ENCODE measurements at places on chromosomes 16 and 17.

GRCh38 chr16:51193879-51194278 is 42.8 kb upstream of the SALL1 start:
- no peak for DNase-seq

GRCh38 chr16:11349599-11350276 is 4.5 kb downstream of the RMI2 start:
- no peak for DNase-seq

- no peak for DNase-seq
Observed at GRCh38 chr17:39094607-39095308, 56.7 kb downstream of the PLXDC1 start.

- no peak for DNase-seq
Observed at GRCh38 chr17:65930140-65930730, 261.7 kb downstream of the CEP112 start.

GRCh38 chr17:53133876-53134275 is 688.9 kb upstream of the KIF2B start:
- DNase-seq, result no peak

- no peak for DNase-seq
Observed at GRCh38 chr16:18060351-18060750, 276.2 kb downstream of the NPIPA8 start.

GRCh38 chr16:80105160-80105559 is 435.6 kb upstream of the DYNLRB2 start:
- DNase-seq, result no peak

DNA sequence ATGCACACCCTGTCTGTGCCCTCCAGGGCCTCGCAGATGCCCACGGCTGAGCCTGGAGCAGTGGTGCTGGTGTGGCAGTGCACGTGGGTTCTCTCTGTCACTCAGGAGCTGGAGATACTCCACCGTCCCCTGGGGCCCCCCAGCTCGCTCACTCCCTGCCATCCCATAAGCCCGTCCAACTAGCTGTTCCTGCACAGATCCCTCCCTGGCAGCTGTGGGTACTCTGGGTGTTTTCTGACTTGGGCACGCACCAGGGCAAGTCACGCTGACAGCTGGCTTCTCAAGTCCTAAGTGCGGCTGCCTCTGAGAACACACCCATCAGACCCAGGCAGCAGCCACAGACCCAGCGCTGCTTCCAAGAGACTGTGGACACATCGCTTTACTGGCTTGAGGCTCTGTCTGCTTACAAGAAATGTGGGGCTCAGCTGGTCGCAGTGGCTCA is 25.4 kb upstream of the ITGB4 start:
- no peak for DNase-seq

DNA sequence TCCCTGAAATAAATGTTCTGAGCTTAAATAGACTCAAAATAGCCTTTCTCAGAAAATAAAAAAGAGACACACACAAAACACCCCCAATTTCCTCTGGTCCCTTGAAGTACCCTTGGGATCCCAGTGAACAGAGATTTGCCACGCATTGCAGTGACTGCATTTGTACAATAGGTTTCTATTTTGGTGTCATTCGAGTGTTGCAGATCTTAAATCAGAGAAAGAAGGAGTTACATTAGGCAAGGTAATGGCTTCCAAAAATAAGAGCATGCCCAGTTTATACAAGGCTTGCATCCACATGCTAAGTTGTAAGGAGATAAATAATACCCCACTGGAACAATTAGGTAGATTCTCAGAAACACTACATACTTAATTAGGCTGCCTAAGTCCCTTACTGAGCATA is 2.2 kb downstream of the TOX3 start:
- DNase-seq, result no peak

DNA sequence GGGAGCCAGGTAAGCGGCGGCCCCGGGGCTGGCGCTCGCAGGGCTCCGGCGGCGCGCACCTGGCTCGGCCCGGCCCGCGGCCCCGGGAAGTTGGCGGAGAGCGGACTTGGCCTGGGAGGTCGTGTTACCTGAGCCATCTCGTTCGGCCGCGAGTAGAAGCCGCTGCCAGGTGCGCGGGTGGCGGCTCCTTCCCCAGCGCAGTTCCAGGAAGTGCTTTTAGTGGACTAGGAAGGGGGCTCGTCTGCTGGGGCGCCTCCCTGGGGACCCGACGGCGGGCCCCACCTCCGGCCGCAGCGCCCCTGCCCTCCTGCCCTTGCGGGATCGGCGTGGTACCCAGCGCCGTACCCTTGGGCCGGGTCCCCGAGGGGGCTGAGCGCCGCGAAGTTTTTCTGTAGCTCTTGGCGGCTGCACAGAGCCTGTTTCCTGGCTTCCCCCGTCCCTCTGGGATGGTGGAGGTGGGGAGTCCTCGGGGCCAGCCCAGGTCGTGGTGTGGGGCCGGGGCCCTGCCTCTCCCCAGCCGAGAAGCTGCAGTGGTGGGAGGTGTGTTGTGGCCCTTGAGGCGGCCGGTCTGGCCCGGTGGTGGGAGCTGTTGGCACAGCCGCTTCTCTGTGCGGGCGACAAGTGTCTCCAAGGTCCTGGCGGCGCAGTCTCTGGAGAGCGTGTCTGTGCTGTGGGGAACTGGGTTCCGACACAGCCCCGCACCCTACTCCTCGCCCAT is 96.9 kb downstream of the RAB11FIP4 start:
- DNase-seq, result no peak

DNA sequence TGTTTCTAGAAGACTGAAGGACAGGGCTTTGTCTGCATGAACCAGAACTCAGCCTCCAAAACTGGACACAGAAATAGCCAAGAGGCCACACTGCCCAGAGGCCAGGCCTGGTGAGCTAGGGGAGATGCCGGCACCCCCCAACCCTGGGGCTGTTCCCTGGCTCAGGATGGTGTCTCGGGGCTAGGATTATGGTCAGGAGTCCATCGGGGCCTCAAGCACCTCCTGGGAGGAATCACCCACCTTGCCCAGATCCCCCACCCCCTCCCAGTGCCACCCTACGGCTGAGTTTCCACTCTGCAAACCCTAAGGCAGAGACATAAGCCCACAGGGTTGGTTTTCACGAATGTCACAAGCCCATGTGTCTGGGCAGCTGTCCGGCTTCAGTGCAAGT is 37.2 kb downstream of the SLC7A5 start:
- DNase-seq, result no peak

DNA sequence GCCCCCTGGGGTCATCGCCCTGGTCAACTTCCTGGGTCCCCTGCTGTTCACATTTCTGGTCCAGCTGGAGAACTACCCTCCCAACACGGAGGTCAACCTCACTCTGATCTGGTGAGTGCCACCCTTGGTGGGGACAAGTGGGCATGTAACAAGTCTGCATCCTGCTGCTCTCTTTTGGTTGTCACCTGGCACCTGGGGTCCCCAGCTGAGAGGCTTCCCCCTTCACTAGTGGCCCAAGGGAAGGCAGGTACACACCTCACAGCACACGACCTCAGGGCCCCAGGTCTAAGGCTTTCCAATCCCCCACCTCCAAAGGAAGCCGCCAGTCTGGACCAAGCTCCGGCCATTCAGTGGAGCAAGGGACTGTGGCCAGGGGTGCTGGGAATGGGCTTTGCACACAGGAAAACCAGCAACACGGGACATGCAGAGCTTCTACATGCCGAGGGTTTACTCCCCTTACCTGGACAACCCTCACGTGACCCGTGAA is 4.4 kb downstream of the TMC8 start:
- no peak for DNase-seq

DNA sequence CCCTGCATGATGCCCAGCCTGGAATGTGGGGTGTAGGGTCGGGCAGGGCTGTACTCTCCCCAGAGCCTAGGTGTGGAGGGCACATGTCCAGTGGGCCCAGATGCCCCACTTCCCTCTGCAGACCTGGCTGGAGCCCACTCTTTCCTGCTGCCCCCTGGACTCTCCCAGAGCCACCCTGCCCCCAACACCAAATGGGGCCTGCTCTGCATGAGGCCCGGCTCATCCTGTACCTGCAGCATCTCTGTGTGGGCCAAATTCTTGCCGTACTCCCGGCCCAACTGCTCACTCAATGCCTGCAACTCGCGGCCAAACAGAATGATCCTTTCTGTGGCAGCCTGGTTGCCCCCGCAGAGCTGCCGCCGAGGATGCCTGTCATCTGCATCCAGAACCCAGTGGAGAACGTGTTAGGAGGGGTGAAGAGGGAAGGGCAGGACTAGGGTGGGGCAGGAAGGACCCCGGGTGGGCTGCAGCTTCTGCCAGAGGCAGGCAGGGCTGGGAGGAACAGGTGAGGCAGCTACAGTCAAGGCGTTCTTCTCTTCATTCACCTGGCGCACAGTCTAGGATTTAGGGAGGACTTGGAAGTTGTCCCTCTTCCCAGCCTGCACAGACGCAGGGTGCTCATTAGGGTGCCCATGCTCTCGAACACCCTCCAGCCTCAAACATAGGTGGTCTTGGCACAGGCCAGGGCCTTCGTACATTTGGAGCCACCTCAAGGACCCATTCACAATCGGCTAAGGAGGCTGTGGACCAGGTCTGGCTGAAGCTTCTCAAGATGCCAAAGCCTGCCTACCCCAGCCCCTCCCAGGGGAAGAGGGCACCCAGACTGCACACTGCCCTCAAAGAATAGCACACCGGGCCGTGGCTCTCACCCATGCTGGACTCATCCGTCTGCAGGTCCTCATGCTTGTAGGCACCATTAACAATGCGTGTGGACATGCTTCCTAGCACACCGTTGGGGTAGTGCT is 8.7 kb upstream of the GFOD2 start:
- DNase-seq, result no peak

DNA sequence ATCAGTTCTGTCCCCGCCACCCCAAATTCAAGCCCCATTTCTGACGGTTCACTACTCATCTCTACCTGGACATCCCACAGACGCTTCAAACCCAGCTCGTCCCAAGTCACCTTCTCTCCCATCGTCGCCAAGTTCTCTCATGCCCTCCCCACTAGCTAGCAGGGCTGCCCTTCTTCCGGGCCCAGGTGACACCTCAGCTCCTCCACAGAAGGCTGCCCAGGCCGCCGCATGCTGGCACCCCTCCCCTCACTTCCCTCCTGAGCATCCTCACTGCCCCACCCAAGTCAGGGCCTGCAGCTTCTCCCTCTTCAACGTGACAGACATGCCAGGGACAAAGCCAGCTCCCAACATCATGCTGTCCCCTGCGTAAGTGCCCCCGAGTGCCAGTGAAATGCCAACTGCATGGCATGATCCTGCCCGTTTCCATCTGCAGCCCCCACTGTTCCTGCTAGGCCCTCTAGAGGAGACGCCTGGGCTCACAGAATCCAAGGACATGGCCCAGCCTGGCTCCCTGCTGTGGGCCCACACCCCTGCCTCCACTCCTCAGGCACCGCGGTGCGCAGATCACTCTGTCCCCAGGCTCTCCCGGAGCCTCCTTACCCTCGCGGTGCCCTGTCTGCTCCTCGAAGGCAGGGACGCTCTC is 5.9 kb downstream of the CYB561 start:
- no peak for DNase-seq

DNA sequence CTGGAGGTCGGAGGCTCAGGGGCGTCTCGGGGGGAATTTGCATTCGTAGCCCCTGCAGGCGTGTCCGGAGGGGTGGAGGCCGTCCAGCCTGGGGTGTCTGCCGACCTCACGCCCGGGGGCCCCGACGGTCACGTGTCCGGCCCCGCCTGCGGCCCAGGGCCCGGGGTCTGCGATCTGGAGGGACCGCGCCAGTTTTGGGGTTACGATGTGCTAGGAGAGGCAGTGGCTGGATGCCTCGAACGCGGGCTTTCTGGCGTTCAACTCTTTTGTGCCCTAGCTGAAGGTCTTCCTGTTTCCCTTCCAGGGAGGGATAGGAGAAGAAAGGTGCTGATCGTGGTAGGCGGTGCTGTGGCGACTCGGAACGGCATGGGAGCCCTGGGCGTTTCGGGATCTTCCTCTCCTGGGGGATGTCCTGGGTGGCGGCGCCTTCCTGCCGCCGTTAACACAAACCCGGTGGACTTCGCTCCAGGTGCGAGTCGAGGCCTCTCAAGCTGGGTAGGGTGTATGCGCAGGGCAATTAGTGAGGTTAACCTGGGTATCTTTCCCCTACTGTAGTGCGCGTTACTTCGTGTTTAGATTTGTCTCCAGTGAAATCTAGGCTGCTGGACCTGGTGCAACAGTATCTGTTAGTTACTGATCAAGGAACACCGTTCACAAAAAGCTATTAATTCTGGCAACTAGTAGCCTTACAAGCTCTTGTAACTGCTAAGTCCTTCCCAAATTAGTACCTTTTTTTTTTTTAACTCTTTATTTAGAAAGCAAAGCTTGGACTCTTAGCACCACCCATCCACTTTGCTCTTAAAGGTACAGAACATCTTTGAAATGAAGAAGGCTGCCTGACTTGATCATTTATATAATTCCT is 1.3 kb downstream of the AKAP1 start:
- peak; percentile 44 for DNase-seq

GRCh38 chr16:57140931-57141668 is 44.7 kb downstream of the PSME3IP1 start:
- DNase-seq, result no peak

DNA sequence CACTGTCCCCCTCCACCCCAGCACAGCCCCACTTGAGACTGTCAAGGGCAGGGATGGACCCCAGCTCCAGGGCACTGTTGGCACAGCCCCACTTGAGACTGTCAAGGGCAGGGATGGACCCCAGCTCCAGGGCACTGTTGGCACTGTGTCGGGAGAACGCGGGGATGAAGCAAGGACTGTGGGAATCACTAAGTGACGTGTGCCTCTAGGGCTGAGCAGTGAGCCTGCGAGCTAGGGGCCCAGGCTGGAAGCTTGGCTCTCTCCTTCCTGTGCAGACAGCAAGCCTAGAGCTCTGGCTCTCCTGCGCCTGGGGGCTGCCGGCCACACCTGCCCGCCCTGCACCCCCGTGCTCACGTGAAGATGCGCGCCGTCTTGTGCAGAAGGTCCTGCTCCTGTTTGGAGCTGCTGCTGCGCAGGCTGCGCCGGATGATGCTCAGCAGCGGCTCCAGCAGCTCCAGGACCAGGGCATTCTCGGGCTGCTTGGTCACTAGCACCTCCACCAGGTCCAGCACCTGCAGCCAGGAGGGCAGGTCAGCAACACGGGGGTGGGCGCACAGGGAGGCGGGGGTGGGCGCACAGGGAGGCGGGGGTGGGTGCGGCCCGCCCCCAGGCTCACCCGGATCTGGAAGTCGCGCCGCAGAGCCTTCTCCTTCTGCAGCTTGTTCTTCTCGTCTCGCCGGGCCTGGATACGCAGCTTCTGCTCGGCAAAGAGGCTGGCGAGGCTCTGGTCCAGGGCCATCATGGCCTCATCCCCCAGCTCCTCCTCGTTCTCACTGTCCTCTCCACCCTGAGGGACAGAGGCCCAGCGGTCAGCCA is 10.8 kb downstream of the MYBBP1A start:
- DNase-seq, result no peak

- no peak for DNase-seq
Observed at GRCh38 chr16:1942047-1942809, 771 bp downstream of the MSRB1 start.

Data from erythroblast (primary cell).